Activated CD8-positive, alpha-beta T cell treated with anti-CD3 and anti-CD28 coated beads for 36 hours (primary cell): ENCODE measurements at places on chromosomes 3 and 15.

DNA sequence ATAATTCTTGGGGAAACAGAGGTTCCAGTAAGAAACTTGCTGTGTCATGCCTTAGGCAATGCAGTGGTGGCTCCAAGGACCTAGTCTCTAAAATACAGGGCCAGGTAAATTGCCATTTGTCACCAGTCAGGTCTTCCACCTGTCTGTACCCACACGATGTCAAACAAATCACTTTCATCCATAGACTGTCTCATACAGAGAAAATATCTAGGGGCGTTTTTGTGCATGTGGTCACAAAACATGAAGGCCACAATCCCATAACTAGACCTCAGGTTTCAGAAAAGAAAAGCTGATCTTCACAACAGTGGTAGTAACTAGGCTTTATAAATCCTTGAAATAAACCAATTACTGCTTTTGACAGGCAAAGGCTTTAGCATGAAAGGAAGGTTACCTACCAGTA, 92.3 kb downstream of the SLC9A9 start:
- no peak for DNase-seq

DNA sequence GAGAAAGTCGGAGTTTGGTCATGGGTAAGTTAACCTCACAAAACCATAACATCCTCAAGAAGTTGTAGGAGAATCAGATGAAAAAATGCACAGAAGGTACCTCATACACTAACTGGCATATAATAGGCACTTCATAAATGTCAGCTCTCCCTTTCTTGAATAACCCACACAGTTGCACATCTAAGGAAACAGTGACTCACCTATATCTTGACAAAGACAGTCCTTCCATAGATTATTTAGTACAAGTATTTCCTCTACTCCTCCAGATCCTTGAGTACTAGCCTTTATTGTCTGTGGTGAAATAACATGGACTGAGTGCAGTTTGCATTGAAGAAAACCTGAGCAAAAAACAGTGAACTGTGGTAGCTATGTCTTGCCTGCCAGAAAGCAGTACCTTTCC, 46.6 kb downstream of the MAGI1 start:
- no peak for DNase-seq

- DNase-seq, result no peak
Observed at GRCh38 chr3:47565734-47566550, 12.7 kb downstream of the CSPG5 start.

- DNase-seq, result peak; percentile 70
Observed at GRCh38 chr3:112043621-112044201, 9.2 kb downstream of the TMPRSS7 start.

GRCh38 chr3:131564812-131565211, 62.0 kb upstream of the MRPL3 start:
- no peak for DNase-seq
